NCI-H748 treated with DMSO at 0.1 percent for 48 hours (cell line): ENCODE measurements at places on chromosomes 1 and 21.
A peak's percentile ranks its signal among the peaks of the same experiment; 100 is the strongest.

GRCh38 chr1:115056395-115056798 is 26.8 kb downstream of the TSHB start:
- DNase-seq = no peak

- no peak for DNase-seq
These were observed 6.4 kb downstream of the TTC22 start for GRCh38 chr1:54794451-54795355.

GRCh38 chr21:30984889-30985288 is 53.4 kb downstream of the KRTAP19-8 start:
- no peak for DNase-seq

DNA sequence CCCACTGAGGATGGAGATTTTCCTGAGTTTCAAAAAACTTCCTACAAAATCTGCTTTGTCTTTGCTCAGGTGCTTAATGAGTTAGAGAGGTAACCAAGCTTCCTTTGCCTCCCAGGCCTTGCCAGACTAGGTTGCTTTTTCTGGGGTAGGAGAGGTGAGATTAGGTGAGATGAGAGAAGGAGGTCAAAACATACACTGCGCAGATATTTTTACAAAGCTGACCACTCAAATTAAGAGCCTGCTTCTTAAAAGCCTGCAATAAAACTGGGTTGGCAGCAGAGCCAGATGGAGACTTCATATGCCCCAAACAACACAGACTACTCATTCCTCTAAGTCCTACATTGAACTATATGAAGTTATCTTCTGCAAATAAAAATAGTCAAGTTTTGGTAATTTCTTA is 352.5 kb downstream of the NUF2 start:
- DNase-seq = no peak

- no peak for DNase-seq
These were observed 57.6 kb downstream of the RUNX1 start for GRCh38 chr21:34991366-34991957.

GRCh38 chr1:209583408-209583807 is at the start of gene CAMK1G:
Gene CAMK1G, plus strand, starts transcription at chr1:209583714. Its CDS starts 11,270 bp downstream, at chr1:209594984.
- no peak for DNase-seq

- no peak for DNase-seq
These were observed 44.2 kb downstream of the WDR64 start for GRCh38 chr1:241696172-241696814.

DNA sequence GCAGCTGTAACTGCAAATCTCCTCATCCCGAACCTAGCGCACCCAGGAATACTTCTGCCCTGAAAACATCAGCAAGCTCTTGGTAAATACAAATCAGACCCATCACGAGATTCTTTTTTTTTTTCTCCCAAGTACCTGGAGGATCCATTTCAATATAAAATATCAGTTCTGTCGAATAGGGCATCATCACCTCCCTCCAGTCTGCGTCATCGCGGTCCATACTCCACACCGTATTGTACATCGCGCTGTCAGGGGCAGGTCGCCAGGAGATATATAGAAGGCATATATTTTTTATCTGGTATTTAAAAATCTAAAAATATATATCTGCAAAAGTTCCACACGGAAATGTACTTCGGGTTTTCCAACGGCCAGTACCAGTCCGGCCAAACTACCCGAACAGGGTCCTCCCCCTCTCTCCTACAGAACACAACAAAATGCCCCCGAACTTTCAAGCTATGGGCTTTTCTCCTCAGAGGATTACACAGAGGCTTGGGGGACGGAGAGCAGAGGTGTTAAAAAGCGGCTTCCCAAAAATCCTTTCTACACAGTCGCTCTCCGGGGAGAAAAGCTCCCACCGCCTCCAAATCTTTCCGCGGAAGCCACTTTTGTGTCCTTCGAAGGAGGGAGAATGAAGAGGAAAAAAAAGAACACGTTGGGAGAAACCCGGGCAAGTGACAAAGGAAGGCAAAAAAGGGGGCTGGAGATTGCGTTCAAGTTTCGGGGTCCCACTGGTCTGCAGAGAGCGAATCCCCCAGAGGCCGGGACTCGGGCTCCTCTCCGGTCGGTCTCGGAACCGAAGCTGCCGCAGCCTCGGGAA is 509 bp downstream of the PIK3R3 start:
- DNase-seq = peak; percentile 67

- no peak for DNase-seq
These were observed 58.9 kb downstream of the RHOU start for GRCh38 chr1:228794173-228794572.

- no peak for DNase-seq
These were observed 127.8 kb downstream of the RGS7 start for GRCh38 chr1:241229216-241229615.

DNA sequence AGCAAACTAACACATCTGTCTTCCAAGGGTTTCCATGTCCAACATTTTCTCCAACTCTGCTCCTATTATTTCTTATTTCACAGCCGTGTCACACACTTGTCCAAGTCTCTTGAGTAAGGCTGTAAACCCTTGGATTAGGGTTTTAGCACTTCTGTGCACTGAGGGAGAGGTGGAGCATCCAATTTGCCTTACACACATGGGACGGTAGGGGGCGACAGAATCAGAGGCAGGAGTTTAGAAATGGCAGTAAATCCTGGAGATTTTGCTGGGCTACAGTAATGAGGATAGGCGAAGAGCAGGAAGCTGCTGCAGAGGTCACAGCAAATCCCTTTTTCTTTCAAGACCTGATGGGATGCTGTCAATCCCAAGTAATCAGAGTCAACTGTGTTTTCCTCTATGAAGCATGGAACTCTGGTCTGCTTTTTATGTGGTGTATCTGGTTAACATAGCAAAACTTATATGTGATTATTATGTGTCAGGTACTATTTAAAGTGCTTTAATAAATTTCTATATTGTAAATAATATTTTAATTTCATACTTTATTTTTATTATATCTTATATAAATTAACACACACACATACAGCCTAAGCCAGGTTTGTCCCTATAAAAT is 15.4 kb upstream of the LCE5A start:
- DNase-seq = peak; percentile 2

DNA sequence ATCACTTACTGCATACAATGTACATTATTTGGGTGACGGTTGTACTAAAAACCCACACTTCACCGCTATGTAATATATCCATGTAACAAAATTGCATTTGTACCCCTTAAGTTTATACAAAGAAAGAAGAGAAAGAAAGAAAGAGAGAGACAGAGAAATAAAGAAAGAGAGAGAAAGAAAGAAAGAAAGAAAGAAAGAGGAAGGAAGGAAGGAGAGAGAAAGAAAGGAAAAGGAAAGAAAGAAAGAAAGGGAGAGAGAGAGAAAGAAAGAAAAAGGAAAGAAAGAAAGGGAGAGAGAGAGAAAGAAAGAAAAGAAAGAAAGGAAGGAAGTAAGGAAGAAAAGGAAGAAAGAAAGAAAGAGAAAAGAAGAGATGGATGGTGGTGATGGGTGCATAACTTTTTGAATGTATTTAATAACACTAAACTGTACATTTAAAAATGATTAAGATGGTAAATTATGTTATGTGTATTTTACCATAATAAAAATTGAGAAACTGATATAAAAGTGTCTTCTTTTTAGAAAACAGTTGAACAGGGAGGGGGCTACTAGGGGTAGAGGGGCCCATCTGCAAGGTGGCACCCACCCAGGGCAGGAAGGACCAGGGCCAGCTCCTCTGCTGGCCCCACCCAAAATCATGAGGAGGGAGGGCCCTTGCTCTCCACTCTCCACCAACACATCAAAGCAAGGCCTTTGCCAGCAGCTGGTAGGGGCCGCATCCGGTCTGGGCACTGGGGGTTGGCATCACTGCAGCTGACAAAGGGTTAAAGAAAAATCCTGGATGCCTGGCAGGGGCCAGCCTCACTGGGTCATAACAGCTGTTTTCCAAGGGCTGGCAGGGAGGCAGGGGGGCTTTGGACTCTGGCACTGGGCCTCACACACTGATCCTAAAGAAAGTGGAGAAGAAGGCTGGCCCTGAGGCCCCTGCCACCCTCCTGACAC is 153.9 kb upstream of the EDN2 start:
- DNase-seq = no peak

DNA sequence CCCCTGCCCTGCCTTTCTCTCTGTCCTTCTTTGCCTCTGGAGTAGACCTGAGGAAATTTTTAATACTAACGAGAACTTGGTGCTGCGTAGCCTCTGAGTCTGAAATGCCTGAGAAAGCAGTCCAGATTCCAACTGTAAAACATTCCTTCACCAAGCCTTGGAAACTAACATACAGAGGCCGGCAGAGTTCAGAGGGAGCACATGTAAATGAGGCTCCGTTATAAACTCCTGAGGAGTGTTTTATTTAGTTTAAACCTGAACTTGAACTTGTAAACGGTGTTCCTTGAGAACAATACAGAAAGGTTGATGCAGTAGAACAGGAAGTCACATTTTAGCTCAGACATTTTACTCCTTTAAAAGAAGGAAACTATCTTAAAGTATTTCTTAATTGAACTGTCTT is 280.7 kb downstream of the TM2D1 start:
- DNase-seq = no peak

- DNase-seq = no peak
These were observed 3.2 kb upstream of the QSOX1 start for GRCh38 chr1:180151508-180151907.

DNA sequence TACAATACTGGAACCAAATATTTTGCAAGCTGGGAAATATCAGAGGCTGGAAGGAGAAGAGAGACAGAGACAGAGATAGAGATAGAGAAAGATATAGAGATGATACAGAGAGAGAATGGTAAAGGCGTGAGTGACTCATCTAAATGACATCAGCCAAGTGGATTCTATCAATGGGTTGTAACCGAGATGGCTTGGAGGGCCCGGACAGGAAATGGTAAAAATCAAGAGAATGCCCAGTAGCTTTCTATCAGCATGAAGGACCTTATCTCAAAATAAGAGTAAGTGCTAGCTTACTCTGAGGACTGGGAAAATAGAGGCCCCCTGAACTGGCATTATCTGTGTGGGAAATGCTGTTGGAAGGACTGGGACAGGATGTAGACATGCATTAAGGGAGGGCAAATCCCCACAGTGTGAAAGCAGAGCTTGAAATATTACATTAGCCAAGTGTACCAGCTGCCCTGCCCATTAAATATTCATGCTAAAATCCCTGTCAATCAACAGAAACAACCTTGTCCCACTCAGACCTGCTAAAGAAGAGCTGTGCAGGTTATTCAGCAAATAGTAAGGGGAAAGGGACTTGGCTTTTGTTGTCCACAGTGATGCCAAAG is 76.6 kb upstream of the ZNF644 start:
- DNase-seq = no peak

DNA sequence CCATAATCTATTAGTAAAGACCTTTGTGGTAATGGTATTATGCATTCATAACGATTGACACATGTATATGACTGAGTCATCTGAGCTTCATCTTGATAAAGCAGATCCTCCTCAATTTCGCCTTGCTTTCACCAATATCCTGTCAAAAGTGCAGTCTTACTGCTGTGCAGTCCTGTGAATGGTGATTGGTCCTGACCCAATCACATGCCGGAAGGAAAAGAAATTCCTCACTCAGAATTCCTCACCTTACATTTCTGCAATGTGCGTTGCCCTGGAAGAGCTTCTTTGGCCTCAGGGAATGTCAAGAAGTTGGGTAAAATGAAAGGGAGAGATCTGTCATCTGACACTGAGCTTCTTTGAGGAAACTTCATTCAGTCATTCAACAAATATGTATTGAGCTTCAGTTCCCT is 121.0 kb upstream of the TSPAN2 start:
- no peak for DNase-seq

GRCh38 chr1:111591937-111592336 is 27.7 kb upstream of the RAP1A start:
- no peak for DNase-seq

GRCh38 chr1:244319283-244320132 is 132.2 kb downstream of the ADSS2 start:
- no peak for DNase-seq

- peak; percentile 60 for DNase-seq
These were observed 42.4 kb downstream of the TMEM53 start for GRCh38 chr1:44631647-44632539.

DNA sequence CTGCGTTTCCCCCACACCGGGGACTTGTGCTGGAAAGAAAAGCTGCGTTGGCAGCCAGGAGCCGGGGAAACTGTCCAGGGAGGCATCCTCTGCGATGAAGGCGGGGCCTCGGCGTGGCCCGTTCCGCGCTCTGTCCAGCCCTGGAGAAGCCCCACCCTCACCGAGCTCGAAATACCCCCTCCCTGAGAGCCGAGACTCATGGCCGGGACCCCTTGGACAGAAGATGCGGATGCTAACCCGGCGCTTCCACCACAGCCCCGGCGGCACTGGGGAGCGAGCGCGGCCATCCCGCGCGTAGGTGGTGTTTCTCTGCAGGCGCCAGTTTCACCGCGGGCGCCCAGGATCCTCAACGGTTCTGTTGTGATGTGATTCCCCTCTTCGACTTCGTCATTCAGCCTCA is 31.6 kb downstream of the PDE9A start:
- DNase-seq = no peak

DNA sequence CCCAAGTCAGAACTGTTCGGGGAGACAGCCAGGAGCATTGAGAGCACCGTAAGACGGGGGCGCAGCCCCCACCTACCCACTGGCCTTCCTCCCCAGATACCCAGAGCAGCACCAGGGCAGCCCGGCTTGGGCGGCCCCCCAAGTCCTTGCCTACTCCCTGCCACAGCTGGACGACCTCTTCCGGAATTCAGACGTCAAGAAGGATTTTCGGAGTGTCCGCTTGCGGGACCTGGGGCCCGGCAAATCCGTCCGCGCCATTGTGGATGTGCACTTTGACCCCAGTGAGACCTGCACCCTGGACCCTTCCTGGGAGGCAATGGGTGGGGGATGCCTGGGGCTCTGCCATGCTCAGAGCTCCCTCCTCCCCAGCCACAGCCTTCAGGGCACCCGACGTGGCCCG is 26.7 kb downstream of the RNF223 start:
- no peak for DNase-seq

- DNase-seq = no peak
These were observed 15.0 kb upstream of the FAM131C start for GRCh38 chr1:16088351-16088911.

DNA sequence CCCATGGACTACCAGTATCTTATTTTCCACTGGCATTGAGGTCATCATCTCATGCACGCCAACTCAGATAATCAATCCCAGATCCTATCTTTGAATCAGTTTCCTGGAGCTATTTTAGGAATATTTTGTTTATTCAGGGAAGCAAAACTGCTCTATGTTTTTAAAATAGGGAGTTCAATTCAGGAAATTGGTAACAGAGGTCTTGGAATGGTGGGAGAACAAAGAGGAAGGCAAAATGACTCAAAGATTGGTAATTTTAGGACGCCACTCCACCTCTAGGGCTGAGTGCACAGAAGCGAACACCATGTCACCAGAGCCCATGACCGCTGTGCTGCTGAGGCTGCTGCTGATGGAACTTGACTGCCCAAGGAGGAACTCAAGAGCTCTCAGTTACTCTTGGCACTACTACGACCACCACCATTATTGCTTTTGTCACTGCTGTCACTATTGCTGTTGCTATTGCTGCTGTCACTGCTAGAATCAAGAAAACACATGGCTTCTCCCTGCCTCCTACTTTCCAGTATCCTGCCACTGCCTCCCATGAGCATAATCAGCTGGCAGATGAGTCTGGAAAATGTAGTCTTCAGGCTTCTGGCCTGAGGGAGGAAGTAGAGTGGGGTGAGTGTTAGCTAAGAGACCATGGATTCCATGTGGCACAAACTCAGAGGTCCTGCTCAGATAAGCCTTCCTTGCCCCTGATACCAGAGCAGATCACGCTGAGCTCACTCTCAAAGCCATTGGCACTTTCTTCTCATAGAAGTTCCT is 71.6 kb upstream of the CNIH3 start:
- no peak for DNase-seq

- no peak for DNase-seq
These were observed 613.0 kb upstream of the BEND5 start for GRCh38 chr1:49389699-49390098.
